ENCODE measurements at places on chromosomes 5 and 9.
A peak's percentile ranks its signal among the peaks of the same experiment; 100 is the strongest.

DNA sequence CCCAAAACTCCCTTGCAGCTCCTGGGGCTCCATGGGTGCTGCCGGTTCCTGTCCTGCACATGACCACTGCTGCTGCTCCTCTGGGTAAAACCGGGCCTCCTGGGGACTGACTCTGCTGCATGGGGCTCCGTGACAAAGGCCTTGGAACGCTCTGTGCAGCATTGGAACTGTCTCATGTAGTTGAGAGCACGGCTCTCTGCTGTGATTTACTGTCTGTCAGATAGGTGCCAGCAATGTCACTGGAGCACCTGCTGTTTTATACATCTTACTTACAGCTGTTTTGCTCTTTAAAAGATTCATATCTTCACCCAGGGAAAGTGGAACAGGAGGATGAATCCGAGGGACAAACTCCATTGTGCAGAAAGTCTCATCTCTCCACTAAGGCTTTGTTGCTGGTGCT is 138.1 kb downstream of the YIPF5 start:
- H3K4me1 ChIP-seq, result no peaks in the 10 kb centered on the region
- no peak for DNase-seq
- H3K36me3 ChIP-seq, result no peaks in the 10 kb centered on the region
- no peak overlapping the region for H3K27ac ChIP-seq

DNA sequence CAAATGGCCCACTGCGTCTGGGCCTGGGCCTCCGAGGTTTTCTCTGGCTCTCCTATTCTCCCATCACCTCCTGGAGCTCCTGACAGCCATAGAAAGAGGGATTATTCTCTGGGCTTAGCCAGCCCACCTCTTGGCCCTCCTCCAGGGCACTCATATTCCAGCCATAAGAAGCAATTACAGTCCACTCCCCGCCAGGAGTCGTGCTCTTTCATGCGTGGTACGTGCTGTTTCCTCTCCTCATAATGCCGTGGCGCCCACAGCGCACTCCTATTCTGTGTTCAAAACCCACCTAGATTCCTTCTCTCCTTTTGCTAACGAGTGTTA is 240.8 kb upstream of the ZNF462 start:
- no peak for DNase-seq
- no peaks in the 10 kb centered on the region for H3K4me1 ChIP-seq
- H3K4me3 ChIP-seq, result no peak overlapping the region
- no peaks in the 10 kb centered on the region for H3K36me3 ChIP-seq

- no peaks in the 10 kb centered on the region for H3K36me3 ChIP-seq
- no peak overlapping the region for H3K4me3 ChIP-seq
- no peak overlapping the region for H3K27ac ChIP-seq
Observed at GRCh38 chr5:125865166-125865815, 557.9 kb upstream of the GRAMD2B start.

GRCh38 chr9:80995759-80996158 is 693.6 kb downstream of the TLE1 start:
- no peak overlapping the region for H3K4me3 ChIP-seq
- no peaks in the 10 kb centered on the region for H3K4me1 ChIP-seq
- H3K27me3 ChIP-seq, result no peaks in the 10 kb centered on the region
- H3K36me3 ChIP-seq, result no peaks in the 10 kb centered on the region
- H3K27ac ChIP-seq, result no peak overlapping the region

GRCh38 chr5:657570-657969 is 35.6 kb downstream of the TPPP start:
- no peaks in the 10 kb centered on the region for H3K36me3 ChIP-seq
- DNase-seq, result no peak
- H3K4me3 ChIP-seq, result no peak overlapping the region
- H3K27me3 ChIP-seq, result no peaks in the 10 kb centered on the region
- no peak overlapping the region for H3K27ac ChIP-seq

DNA sequence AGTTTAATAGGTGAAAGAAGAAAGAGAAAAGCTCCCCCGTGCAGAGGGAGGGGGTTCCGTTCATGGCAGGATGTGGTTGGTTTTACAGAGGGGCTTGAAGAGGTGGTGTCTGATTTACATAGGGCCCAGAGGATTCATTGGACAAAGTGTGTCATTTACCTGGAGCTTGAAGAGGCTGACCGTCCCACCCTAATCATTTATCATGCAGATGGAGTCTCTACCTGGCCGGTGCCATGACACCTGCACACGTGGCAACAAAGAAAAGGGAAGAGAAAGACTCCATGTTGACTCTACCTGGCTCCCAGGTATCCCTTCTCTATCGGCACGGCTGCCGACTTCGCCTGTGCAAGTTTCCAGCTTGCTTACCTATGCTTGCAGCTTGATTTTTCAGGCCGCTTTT is 35.3 kb upstream of the PRRC2B start:
- no peak overlapping the region for H3K27ac ChIP-seq
- H3K27me3 ChIP-seq, result no peaks in the 10 kb centered on the region
- no peaks in the 10 kb centered on the region for H3K36me3 ChIP-seq
- DNase-seq, result no peak
- H3K4me1 ChIP-seq, result no peaks in the 10 kb centered on the region
- no peak overlapping the region for H3K4me3 ChIP-seq

- no peaks in the 10 kb centered on the region for H3K36me3 ChIP-seq
- peak overlapping the region; percentile 98 for H3K27ac ChIP-seq
- H3K4me3 ChIP-seq, result peak overlapping the region; percentile 73
- peaks cover 14% of the 10 kb centered on the region for H3K4me1 ChIP-seq
Observed at GRCh38 chr5:103120607-103121200, 603 bp downstream of the PPIP5K2 start.

- no peak overlapping the region for H3K4me3 ChIP-seq
- H3K4me1 ChIP-seq, result peaks cover 21% of the 10 kb centered on the region
- H3K27me3 ChIP-seq, result no peaks in the 10 kb centered on the region
- no peak for DNase-seq
Observed at GRCh38 chr9:89412951-89413350, 85.0 kb downstream of the SEMA4D start.

DNA sequence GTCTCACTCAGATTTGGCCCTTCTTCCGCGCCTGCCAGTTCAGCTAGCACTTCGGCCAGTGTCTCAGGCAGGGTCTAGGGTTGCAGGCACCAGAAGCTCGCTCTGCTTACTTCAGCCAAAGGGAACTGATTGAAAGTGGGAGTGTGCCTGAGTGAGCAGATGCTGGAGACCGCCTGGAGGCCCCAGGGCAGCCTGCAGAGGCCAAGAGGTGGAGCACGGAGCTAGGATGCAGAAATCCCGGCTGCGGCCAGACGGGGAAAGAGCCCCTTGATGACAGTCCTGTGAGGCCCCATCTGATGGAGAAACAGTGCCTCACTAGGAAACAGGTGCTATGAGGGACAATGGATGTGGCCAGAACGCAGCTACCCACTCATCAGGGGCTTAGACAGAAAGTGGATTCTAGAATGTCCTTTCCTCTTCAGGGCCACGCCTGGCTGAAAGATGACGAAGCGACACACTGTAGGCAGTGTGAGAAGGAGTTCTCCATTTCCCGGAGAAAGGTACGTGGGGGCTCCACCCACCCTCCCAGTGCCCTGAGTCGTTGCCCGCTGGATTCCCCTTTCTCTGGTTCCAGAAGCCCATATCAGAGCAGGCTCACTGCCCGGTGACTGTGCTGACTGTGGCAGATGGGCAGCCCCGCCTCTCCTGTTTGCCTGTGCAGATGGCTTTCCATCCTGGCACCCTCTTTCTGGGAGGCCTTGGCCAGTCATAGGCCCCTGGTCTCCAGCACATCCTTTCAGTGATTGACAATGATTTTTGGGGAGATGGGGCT is 16.1 kb downstream of the HNRNPH1 start:
- no peak for DNase-seq
- H3K27ac ChIP-seq, result peak overlapping the region; percentile 42
- H3K27me3 ChIP-seq, result no peaks in the 10 kb centered on the region
- no peak overlapping the region for H3K4me3 ChIP-seq
- no peaks in the 10 kb centered on the region for H3K36me3 ChIP-seq
- peaks cover 6% of the 10 kb centered on the region for H3K4me1 ChIP-seq

GRCh38 chr5:106894964-106895363 is 775.8 kb downstream of the EFNA5 start:
- no peaks in the 10 kb centered on the region for H3K36me3 ChIP-seq
- DNase-seq, result no peak
- no peaks in the 10 kb centered on the region for H3K27me3 ChIP-seq

DNA sequence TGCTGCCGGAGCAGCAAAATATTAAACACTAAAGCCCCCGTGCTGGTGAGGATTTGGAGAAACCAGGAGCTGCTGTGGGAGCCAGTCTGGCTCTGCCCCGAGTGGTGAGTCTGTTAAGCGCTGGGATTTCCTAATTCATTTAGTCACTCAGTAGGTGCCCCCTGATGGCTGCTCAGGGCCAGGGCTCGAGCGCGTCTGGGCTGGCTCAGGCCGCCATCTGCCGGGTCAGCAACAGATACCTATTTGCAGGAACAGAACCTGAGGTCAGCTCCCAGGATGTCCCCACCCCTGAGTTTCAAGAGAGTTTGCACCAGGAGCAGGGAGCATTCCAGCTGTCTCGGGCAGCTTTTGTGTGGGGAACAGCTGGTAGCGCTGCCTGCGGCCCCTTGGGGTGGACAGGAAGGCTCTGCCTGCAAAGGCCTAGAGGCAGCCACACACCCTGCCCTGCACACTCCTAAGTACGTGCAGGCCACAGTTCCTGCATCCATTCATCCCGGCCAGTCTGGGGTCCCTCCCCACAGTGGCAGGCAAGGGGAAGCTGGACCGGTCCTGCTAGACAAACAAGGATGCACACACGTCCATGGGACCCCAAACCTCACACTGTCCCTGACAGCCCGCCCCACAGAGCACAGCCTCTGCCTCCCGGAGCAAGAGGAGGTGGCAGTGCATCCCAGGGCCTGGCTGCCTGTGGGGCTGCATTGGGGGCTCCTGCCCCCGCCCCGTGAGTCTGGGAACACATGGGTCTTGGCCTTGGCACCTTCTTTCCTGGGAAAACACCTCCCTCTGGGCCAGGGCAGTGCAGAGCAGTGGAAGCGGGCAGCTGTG is 83.7 kb downstream of the ADAMTS2 start:
- H3K27ac ChIP-seq, result no peak overlapping the region
- no peak for DNase-seq
- no peak overlapping the region for H3K4me3 ChIP-seq
- H3K27me3 ChIP-seq, result no peaks in the 10 kb centered on the region

DNA sequence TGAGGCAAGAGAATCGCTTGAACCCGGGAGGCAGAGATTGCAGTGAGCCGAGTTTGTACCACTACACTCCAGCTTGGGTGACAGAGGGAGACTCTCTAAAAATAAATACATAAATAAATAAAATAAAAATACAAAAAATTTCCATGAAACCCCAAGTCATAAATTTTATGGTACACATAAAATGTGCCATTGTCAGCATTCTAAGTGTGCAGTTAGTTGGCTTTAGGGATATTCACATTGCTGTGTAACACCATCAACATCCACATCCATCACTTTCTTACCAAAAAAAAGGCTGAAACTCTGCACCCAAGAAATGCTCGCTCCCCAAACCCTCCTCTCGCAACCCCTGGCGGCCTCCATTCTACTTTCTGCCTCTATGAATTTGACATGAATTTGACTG is 135.2 kb downstream of the GAPVD1 start:
- H3K4me1 ChIP-seq, result no peaks in the 10 kb centered on the region
- no peak for DNase-seq
- no peak overlapping the region for H3K4me3 ChIP-seq

- no peak for DNase-seq
- no peak overlapping the region for H3K27ac ChIP-seq
- no peaks in the 10 kb centered on the region for H3K36me3 ChIP-seq
- no peaks in the 10 kb centered on the region for H3K4me1 ChIP-seq
- peaks cover 69% of the 10 kb centered on the region for H3K27me3 ChIP-seq
Observed at GRCh38 chr9:130144703-130145102, 27.5 kb upstream of the NCS1 start.

GRCh38 chr9:15246243-15246642 is 60.8 kb downstream of the TTC39B start:
- H3K36me3 ChIP-seq, result no peaks in the 10 kb centered on the region
- no peak overlapping the region for H3K4me3 ChIP-seq
- no peaks in the 10 kb centered on the region for H3K27me3 ChIP-seq
- H3K27ac ChIP-seq, result no peak overlapping the region
- no peaks in the 10 kb centered on the region for H3K4me1 ChIP-seq

DNA sequence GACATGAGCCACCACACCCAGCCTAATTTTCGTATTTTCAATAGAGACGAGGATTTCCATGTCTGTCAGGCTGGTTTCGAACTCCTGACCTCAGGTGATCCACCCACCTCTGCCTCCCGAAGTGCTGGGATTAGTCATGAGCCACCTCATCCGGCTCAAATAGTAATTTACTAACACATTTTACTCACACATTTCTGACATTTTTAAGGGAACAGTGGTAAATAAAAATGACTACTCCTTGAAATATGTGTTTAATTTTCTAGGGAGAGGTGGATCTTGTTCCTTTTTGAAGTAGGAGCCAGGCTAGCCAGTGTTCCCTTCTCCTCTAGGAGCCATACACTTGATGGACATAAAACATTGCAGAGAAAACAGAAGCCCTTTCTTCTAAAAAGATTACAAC is 55.2 kb upstream of the ERBIN start:
- peaks cover 4% of the 10 kb centered on the region for H3K4me1 ChIP-seq
- H3K4me3 ChIP-seq, result no peak overlapping the region
- no peak for DNase-seq
- H3K36me3 ChIP-seq, result no peaks in the 10 kb centered on the region

- no peak overlapping the region for H3K27ac ChIP-seq
- peaks cover 59% of the 10 kb centered on the region for H3K27me3 ChIP-seq
- no peak overlapping the region for H3K4me3 ChIP-seq
- DNase-seq, result no peak
- no peaks in the 10 kb centered on the region for H3K36me3 ChIP-seq
- peaks cover 26% of the 10 kb centered on the region for H3K4me1 ChIP-seq
Observed at GRCh38 chr5:168120401-168121137, 170.9 kb upstream of the WWC1 start.

GRCh38 chr5:134937526-134937925 is 30.2 kb upstream of the CATSPER3 start:
- no peak for DNase-seq
- no peaks in the 10 kb centered on the region for H3K27me3 ChIP-seq
- no peak overlapping the region for H3K4me3 ChIP-seq

DNA sequence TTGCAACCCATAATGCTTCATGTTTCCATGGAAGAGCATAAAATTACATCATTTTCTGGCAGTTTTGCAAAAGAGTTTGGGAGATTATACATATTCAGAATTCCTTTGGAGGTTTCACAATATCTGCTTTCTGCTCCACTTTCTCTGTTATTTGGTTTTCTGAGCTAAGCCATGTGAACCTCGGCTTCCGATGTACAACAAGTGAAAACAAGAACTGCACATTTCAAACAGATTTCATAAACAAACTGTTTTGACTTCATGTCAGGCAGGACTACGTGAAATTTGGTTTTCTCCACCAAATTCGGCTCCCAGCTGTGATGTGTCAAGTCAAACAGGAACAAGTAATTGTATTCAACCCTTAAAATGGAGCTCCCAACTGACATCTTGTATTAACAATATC is 609.8 kb downstream of the IRX1 start:
- DNase-seq, result no peak
- H3K27me3 ChIP-seq, result no peaks in the 10 kb centered on the region
- no peaks in the 10 kb centered on the region for H3K36me3 ChIP-seq

DNA sequence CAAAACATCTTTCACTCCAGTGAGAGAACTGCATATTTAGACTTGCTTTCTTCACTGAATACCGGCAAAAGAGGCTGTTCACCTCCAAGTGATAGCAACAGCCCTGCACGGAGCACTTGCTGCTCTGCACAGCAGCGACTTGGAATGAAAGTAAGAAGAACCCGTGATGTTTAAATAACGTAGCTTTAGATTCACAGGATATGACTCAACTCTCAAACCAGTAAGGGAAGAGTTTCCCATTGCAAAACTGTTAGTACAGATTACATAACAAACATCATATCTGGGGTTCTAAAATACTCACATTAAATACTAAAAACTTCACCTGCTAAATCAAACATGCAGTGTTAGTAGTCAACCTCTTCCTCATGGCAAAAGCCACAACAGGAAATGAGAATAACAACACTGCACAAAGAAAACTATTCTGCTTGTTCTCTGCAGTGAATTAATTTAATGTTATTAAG is 203.4 kb downstream of the MCTP1 start:
- H3K4me1 ChIP-seq, result no peaks in the 10 kb centered on the region
- peak overlapping the region; percentile 33 for H3K27ac ChIP-seq
- peak overlapping the region; percentile 43 for H3K4me3 ChIP-seq
- peak; percentile 70 for DNase-seq
- no peaks in the 10 kb centered on the region for H3K36me3 ChIP-seq
- no peaks in the 10 kb centered on the region for H3K27me3 ChIP-seq

Measured in MM.1S (cell line).